NCI-H446 treated with DMSO at 0.1 percent for 48 hours (cell line): ENCODE measurements at places on chromosomes 11 and 22.

- DNase-seq, result no peak
Measured at GRCh38 chr22:22748297-22748743, 103.9 kb downstream of the GGTLC2 start.

- no peak for DNase-seq
Measured at GRCh38 chr11:92939305-92939704, 30.1 kb upstream of the MTNR1B start.

DNA sequence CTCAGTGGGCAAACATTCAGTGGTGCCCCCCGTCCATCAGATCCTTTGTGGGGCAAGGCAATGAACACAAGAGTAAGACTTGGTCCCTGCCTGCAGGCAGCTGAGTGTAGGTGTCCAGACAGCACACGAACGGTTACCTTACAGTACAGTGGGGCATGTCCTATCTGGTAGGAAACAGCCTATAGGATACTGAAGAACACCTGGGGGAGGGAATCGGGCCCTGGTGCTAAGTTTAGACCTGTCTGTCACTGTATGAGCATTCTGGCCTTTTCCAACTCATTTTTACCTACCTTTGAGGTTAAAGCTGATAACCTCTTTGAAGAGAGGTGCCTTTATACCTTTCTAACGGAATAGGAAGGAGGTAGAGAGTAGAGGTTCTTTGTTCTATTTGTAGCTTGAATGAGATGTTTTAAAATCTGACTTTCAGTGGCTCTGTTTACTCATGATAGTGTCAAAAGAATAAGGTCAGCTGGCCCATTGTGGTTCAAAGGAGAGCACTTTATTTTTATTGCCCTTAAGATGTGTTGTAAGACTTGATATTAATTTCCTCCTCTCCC, 8.9 kb downstream of the ZNRF3 start:
- no peak for DNase-seq

- DNase-seq, result no peak
Measured at GRCh38 chr11:102470251-102470650, 17.7 kb upstream of the TMEM123 start.

GRCh38 chr11:64305691-64306562, 603 bp downstream of the ESRRA start:
- DNase-seq, result no peak

- DNase-seq, result no peak
Measured at GRCh38 chr11:64951529-64951928, 15.8 kb upstream of the GPHA2 start.

GRCh38 chr22:37419969-37420685, 7.2 kb downstream of the ELFN2 start:
- no peak for DNase-seq

GRCh38 chr11:43234881-43235280, 76.9 kb upstream of the API5 start:
- DNase-seq, result no peak

- DNase-seq, result no peak
Measured at GRCh38 chr11:19763330-19763729, 50.7 kb downstream of the NAV2 start.

DNA sequence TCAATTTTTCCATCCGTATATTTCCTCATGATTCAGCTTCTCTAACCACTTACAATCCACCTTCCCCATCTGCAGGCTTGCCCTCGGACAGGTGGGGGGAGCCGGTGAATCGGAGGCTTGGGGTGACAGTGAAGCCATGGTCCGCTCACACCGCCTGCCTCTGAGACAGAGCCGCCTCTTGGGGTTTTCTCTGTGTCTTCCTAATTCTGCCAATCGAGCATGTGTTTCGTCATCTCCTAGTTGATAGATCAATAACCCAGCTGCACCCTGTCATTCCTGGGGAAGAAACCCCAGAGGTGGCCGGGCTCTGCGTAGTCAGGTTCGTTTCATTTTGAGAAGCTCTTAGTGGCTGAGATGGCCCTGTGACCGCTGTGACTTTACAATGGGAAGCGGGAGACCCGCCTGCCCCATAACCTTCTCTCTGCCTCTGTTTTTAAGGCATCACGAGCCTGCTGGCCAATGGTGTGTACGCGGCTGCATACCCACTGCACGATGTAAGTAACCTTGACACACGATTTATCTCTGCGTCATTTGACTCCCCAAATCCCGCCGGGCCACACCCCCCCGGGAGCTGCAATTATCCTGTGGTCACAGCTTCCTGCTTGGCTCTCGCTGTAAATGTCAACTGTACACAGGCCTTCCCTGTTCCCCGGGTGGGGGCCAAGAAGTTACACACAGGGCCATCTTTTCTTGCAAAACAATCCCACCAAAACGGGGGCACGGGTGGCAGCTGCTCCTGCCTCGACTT, 33.3 kb downstream of the ANO1 start:
- no peak for DNase-seq

GRCh38 chr22:31448382-31448781, 41.3 kb downstream of the EIF4ENIF1 start:
- no peak for DNase-seq

- no peak for DNase-seq
Measured at GRCh38 chr22:35754761-35755160, 37.1 kb downstream of the APOL5 start.

GRCh38 chr11:28759311-28759710, 651.1 kb downstream of the METTL15 start:
- no peak for DNase-seq

DNA sequence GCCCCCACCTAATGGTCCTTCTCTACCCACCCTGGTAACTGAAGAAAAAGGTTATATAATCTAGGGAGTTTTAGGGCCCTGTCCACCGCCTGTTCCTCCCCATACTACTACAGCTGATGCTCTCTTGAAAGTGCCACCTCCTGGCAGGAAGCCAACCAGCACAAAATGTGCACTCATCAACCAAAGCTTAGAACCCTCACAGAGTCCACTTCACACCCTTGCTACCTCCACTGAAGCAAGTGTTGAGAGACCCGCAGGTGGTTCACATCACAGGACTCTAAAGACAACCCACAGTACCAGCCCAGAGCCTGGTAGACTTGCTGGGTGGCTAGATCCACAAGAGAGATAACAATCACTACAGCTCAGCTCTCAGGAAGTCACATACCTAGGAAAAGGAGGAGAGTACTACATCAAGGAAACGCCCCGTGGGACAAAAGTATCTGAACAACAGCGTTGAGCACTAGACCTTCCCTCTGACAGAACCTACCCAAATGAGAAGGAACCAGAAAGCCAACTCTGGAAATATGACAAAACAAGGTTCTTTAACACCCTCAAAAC, 17.5 kb upstream of the OR10W1 start:
- no peak for DNase-seq

DNA sequence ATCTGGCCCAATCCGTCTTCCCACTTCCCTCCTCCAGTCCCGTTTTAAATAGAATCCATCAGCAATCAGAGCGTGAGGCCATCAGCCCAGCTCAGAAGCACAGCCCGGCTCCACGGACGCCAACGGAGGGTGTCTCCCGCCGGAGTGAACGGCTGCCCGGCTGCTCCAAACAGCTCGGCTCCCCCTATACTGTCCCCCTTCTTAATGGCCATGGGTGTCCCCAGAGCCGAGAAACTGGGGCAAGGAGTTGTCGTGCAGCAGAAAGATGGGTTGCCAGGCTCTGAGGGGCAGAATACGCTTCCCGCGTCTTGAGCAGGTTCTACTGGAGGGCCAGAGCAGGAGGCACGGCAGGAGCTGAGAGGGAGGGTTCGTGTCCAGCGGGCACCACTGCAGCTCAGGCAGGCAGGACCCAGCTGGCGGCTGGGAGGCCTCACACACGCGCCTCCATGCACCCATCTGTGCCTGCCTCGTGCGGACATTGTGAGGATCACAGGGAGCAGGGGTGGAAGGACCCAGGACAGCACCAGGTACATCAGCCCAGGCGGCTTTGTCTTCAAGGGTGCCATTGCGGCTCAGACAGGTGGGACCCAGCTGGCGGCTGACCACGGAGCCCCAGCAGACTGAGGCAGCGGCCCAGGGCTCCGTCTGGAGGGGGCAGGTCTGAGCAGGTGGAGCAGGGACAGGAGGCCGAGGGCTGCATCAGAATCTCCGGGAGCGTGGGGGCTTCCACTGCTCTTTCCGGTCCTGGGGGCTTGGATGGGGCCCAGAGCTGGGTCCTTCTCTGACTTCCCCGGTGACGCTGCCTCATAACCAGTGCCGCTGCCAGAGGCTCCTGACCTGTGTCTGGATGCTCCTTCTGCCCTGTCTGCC, 882.7 kb downstream of the BRD1 start:
- DNase-seq, result no peak

DNA sequence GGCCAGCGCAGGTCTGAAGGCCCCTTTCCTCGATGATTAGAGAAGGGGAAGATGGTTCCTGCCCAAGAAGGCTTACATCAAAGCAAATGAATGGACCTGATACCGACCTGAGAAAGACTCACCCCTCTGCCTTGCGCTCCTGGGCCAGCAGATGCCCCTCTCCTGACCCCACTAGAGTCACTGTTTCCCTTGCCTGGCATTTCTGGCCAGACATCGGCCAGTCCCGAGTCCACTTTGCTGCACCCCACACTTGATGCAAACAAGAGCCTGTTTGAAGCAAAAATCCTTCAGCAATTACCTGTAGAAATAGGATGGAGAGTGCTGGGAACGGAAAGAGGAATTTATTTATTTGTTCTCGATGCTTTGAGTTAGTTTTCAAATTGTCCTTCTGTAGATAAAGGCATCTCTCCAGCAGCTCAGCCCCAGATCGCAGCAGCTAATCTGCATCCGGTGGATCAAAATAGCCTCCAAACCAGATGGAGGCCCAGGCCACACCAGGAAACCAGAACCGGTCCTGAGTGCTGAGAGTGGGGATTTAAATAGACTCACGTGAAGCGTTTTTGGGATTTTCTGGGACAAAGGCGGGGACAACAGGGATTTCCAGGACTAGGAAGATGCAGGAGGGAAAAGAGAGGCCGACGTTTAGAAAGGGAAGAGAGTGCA, 148.6 kb downstream of the TRIM29 start:
- DNase-seq, result no peak

DNA sequence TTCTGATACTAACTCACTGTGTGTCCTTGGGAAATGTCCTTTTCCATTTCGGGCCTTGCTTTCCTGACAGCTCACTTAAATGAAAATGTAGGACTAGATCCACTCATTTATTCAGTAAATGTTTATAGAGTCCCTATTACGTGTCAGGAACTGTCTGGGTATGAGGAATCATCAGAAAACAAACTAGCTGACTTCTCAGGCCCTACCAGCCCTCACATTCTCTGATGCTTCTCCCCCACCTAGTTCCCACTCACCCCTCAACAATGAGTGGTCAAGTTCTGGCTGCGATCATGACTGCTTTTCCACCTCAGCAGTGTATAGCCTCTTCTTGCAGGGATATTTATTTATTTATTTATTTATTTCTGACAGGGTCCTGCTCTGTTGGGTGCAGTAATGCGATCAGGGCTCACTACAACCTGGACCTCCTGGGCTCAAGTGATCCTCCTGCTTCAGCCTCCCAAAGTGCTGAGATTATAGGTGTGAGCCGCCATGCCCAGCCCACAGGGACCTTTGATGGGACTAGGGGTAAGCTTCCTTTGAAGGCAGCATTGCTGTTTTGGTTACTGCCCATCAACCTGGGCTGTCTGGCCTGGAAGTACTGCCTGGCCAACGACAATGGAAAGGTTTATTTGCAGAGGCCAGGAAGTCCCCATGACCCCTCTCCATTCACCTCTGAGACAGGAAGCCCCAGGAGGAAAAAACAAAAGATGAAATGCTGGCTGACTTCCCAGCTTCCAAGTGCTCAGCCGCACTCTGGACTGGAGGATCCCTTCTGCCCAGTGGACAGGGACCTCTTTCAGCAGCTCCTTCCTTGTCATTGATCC, 33.1 kb upstream of the POLD3 start:
- no peak for DNase-seq

GRCh38 chr11:22890227-22890626, 30.0 kb upstream of the CCDC179 start:
- DNase-seq, result no peak

DNA sequence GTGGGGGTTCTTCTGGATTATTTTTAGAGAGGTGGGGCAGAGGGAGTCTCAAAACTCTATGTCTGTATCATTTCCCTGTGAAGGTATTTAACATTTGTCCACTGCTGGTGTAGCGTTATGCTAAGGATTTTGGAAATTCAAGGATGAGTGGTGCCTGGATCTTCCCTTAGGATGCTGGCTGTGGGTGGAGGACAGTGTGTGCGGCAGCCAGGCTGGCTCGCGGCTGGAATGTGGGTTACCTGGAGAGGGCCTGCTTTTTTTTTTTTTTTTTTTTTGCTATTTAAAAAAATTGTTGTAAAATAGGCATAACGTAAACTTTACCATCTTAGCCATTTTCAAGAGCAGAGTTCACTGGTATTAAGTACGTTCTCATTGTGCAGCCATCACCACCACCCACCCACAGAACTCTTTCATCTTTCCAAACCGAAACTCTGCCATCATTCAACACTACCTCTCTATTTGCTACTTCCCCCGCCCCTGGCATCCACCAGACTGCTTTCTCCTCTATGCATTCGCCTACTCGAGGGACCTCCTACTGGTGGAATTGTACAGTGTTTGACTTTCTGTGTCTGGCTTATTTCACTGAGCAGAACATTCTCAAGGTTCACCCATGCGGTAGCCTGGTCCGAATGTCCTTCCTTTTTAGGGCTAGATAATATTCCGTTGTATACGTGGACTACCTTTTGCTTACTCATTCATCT, 67.1 kb downstream of the PARVB start:
- no peak for DNase-seq

GRCh38 chr11:134170177-134170918, 53.4 kb downstream of the NCAPD3 start:
- DNase-seq, result no peak

DNA sequence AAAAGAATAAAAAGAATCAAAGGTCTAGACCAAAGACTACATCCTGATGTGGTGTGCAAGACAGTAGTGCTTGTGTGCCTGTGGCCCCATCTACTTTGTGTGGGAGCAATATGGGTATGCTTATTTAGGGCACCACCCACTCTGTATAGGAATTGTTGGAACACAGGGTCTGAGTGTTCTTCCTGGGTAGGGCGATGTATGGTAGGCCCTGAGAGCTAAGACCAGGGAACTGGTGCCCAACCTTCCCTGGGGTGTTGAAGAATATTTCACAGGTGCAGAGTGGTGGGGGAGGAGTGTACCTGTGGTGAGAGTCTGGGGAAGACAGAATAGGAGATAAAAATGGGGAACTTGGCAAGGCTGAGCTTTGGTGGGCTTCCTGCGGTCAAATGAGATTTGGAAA, 41.9 kb downstream of the MICAL2 start:
- DNase-seq, result no peak

- no peak for DNase-seq
Measured at GRCh38 chr22:48528221-48528915, 1299.3 kb downstream of the BRD1 start.

DNA sequence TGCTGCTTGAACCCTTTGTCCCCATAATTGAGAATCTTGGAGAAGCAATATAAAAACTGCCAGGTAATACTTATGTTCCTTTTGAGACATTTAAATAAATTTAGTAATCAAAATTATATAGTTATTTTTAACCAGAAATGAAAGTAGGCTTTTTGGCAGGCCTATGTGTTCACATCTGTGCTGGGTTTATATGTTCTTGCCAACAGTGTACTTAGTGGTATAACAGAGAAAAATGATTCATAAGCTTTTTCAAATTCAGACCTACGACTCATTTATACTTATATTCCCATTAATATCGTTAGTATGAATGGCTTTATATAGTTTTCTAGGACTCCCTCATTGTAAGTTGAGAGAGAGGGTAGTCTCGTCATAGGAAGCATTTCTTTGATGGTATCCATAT, 79.0 kb downstream of the DDX10 start:
- DNase-seq, result no peak

- DNase-seq, result no peak
Measured at GRCh38 chr11:24637520-24637919, 140.7 kb downstream of the LUZP2 start.

- no peak for DNase-seq
Measured at GRCh38 chr11:5690736-5691135, 1.1 kb downstream of the TRIM22 start.
